ENCODE measurements at places on chromosomes 11 and 22.

DNA sequence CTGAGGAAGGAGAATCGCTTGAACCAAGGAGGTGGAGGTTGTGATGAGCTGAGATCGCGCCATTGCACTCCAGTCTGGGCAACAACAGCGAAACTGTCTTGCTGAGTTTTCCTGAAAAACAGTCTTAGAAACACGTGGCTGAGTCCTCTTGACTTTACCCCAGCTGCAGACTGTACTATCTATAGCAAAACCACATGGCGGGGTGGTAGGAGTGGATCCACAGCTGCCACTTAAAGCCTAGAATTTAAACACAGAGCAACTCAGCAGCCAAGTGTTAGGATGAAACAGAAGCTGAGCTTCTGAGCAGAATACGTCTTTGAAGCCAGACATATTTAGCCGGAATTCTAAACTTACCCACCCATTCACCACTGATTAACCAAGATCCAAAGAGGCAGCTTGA, 14.1 kb downstream of the PATZ1 start:
- DNase-seq, result no peak

DNA sequence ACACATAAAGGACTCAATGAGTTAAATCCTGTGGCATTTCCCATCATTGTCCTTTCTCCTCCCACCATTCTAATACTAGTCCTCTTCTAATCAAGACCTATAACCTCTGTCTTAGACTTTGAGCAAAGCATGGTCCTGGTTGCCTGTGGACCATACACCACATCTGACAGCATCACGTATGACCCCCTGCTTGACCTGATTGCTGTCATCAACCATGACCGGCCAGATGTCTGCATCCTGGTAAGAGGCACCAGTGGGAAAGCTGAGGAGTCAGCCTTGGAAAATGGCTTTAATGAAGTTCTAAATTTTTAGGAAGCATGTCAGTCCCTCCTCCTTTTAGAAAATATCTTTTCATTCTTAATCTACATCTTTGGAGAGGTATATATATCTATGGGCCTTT, 25.8 kb downstream of the POLA2 start:
- no peak for DNase-seq

DNA sequence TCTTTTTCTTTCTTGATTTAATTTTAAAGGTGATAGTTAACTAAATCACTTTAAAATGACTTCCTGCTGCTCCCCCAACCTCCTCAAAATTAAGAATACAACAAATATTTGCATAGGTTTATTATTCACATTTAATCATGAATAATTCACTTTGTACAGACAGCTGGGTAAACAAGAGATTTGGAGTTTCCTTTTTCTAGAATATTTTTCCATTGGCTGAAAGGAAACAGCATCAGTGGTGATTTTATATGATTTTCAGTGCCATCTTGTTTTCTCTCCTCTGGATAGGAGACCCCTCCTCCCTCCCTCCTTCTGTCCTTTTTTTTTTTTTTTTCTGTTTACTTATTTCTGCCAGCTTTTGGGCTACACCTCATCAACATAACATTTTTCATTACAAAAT, 60.5 kb downstream of the LIF start:
- no peak for DNase-seq

DNA sequence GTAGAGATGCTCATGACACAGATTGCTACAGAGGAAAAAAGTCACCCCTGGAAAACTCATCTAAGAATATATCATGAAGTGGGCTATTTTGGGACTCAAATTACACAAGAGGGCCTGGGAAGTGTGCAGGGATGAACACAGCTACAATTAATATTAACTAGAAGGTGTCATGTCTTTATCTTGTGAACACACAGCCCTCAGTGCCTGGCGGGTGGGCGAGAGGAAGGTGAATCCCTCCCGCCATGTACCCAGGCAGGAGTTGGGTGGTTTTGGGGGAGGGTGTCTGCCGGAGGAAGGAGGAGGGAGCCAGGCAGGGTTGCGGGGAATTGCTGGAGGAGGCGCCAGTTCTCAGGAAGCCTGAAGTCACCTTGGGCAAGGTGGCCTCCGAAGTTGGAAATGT, 5.1 kb upstream of the FAM83F start:
- DNase-seq, result no peak

DNA sequence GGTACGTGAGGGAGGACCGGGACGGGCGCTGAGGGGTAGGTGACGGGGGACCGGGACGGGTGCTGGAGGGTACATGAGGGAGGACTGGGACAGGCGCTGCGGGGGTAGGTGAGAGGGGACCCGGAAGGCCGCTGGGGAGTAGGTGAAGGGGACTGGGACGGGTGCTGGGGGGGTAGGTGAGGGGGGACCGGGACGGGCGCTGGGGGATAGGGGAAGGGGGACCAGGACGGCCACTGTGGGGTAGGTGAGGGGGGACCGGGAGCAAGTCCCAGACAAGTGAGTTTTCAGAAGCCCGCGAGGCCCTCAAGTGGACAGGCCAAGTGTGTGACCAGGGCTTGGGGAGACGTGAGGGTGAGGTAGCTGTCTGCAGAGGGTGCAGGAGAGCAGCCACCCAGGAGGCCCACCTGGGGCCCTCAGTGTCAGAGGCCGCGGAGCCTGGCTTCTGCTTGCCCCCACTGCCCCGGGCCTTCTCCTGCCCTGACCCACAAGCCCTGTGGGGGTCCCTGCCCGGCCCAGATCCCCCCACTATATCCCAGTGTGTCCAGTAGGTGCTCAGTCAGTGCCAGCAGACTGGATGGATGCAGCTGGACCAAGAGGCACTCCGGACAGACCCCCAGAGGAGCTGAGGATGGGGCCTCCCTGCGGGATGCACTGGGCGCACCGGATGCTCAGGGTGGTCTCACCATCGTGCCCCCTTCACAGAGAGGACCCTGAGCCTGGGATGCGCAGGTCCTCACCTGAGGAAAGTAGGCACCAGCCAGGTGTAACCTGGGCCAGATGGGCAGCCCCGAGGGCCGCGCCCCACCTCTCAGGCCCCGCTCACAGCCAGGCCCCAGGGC, 44.2 kb upstream of the TH start:
- DNase-seq, result no peak

DNA sequence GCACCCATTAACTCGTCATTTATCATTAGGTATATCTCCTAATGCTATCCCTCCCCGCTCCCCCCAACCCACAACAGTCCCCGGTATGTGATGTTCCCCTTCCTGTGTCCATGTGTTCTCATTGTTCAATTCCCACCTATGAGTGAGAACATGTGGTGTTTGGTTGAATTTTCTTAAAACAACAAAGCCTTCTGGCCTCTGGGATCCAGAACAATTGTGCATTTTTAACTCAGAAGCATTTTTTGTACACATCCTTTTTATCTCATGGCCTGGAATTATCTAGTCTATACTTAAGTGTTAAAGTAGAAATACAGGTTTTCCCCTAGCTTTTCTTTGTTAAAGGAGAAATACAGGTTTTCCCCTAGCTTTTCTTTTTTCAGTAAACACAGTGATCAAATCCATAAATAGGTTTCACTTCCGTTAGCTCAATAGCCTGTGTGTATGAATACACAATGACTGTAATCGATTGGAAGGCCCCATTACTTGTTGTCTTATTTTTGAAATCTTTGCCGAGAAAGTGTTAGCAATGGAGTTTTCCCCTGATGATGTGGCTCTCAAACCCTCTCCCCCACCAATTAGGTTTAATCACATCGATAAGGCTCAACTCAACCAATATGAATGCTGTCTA, 125.6 kb upstream of the PITPNB start:
- DNase-seq, result no peak

- no peak for DNase-seq
Measured at GRCh38 chr22:38843201-38843656, 599 bp downstream of the NPTXR start.

DNA sequence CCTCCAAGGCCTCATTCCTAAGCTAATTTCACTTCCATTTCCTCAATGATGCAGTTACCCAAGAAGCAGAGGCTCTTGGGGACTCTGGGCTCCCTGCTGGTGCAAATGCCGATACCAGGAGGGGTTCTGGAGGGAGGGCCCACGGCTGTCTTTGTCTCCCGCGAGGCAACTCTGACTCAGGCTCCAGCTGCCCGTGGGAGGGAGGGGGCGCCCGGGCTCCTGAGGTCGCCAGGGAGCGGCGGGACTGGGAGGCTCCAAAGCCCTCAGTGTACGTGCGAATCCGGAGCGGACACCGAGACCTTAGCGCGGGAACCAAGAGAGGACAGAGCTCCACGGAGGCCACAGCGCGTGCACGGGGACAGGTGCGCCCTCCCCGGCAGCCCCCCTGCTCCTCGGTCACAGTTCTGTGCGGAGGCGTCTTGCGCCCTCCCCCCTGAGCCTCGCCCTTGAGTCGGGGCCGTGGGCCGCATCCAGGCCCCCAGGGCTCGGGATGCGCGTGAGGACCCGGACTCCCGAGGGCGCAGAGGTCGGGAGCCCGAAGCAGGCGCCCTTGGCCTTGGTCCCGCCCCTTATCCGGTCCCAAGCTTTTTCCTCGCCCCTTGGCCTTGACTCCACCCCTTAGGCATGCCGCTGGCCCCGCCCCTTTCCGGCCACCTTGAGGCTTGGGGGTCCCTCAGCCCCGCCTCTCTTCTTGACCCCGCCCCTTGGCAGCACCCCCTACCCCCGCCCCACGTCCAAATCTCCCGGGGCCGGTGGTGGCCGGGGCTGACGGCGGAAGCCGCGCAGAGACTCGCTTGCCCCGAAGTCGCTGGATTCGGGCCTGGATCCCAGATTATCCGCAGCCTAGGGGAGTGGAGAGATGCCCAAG, 4.7 kb upstream of the SHISA8 start:
- DNase-seq, result no peak

DNA sequence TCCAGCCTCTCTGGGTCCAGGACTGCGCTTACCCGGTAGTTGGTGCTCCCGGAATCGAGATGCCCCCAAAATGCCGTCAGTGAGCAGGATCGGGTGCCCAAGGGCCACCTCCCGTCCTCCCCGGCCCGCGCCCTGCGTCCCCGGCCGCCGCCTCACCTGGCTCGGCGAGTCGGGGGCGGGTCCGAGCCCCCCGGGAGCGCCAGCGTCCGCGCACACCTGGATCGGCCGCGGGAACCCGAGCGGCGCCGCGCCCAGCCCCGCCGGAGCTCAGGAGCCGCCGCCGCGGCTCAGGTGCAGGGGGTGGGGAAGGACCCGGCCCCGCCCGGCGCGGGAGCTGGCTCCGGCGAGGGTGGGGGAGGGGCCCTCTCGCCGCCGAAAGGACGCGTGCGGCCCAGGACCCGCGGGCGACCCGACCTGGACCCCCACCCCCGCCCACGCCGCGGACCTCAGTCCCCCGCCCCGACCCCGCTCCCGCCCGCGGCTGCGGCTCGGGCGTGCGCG, at the start of gene SHANK2:
Gene SHANK2 (minus strand): TSS at position 309 of the 501 bp plus-strand sequence. CDS start 105,251 bp downstream, outside the sequence.
- no peak for DNase-seq

- no peak for DNase-seq
Measured at GRCh38 chr11:63919267-63920125, 2.5 kb upstream of the RCOR2 start.

DNA sequence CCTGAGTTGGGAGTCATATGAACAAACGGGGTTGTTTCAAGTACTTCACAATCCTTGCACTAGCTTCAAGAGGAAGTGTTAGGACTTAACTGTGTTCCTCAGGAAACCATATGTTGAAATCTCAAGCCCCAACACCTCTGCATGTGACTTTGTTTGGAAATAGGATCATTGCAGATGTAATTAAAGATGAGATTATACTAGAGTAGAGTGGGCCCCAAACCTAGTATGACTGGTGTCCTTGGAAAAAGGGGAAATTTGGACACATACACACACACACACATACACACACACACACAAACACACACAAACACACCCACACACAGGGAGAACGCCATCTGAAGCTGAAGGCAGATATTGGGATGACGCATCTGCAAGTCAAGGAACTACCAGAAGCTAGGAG, 6.4 kb upstream of the CEP295 start:
- DNase-seq, result no peak

GRCh38 chr11:35066783-35067423, 72.1 kb upstream of the CD44 start:
- DNase-seq, result no peak

GRCh38 chr11:706439-706956, 467 bp downstream of the EPS8L2 start:
- DNase-seq, result no peak

DNA sequence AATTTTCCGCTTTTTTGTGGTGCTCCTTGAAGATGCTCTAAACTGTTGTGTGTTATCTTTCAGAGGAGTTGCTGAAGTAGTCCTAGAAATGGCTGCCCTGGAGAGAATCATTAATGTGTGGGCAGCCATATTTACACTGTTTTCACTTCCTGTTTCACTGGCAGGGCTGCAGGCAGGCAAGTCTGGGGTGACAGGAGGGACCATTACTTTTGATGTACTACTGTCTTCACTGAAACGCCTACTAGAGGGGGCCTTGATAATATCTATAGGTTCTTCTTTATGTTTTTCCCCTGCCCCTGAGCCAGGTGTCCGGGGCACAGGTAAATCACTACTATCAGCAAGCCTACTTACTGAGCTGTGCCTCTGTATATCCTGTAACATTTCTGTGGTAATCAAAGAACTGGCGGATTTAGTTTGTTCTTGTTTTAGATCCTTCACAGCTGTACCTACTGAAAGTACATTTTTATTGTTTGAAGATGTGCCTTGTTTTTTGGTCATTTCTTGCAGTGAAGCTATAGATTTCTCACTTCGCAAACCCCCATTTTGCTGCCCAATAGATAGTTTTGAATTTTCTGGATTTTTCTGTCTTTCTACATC, 39.7 kb downstream of the ACAT1 start:
- no peak for DNase-seq

DNA sequence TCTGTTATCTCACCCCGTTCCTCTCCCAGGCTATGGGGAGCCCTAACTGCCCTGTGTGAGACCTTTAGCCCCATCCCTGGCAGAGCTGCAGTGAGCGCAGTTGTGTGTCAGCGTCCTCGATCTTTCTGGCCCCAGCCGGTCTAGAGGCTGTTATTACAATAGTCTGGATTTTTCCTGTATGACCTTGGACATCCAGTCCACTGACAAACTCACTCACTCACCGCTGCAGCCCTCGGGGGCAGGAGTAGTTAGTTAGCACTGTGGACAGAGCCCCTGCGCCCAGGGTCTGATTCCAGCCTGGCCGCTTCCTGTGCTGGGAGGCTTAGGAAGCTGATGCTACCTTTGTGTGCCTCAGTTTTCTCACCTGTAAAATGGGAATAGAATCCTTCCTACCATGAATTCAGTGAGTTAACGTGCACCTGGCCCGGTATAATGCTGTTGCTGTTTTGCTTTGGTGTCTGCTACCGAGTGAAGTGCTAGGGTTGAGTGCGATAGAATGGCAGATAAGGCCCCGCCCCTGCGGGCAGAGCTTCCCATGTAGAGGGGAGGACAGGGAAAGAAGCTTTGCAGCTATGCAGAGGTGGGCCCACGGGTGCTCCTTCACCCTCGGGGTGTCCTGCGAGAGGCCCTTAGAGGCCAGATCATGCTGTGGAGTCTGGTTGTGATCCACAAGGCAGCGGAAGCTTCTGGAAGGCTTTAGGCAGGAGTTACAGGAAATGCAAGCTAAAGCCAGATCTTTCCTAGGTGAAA, 3.0 kb downstream of the LRP5 start:
- DNase-seq, result no peak

- no peak for DNase-seq
Measured at GRCh38 chr22:23556026-23556620, 24.0 kb downstream of the IGLL1 start.

DNA sequence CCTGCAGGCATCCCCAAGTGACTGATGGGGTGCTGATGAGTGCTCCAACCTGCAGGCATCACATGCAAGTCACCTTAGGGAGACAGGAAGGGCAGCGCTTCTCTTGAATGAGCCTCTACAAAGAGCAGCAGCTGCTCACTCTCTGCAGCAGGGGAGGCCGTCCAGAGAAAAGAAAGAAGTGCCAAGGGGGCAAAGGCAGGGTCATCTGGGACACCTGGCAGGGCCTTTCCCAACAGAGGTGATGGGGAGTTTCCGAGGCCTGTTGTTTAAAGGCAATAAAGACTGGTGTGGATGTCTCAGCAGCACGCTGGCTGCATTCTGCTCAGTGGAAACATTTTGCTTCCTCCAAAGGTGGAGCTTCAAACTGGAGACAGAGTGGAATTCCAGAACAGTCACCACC, 113.7 kb downstream of the ETS1 start:
- DNase-seq, result no peak

Measured in stimulated activated CD8-positive, alpha-beta memory T cell treated with anti-CD3 and anti-CD28 coated beads, Interleukin-4, amount 100 ng/mL, for 4 hours (primary cell).